ENCODE measurements at places on chromosomes 16 and 17.

DNA sequence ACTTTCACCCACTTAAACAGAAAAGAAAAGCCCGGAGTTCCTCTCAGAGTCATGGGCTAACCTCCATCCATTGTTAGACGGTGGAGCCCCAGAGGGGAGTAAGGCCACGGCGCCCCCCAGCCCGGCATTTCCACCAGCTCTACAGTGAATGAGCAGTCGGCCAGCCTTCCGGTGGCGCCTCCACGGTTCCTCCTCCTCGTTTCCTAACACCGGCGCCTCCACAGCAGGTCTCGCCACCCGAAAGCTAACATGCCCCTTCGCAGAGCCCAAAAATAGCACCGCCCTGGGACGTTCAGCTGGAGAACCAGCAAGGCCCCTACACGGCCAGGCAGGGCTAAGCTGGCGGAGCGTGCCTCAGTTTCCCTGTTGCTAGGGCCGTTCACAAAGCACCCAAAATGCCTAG is 858 bp downstream of the MMD start:
- DNase-seq = peak; percentile 61

GRCh38 chr17:58215685-58216084 is 3.4 kb downstream of the MKS1 start:
- peak; percentile 76 for DNase-seq

DNA sequence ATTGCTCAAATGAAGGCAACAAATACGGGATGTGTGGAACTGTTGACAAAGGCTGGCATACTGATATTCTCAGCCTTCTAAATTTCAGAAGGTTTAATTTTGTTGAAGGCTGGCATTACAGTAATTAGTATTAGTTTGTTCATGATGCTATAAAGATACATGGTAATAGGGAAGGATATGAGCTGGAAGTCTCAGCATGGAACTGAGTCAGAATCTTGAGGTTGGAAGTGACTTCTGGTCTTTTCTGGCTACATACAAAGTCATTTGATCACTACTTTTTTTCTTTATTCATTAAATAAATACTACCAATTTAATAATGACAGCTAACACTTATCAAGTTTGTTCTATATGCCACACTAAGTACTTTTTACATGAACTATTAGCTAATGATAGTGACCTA is 22.6 kb downstream of the RABEP1 start:
- DNase-seq = no peak

DNA sequence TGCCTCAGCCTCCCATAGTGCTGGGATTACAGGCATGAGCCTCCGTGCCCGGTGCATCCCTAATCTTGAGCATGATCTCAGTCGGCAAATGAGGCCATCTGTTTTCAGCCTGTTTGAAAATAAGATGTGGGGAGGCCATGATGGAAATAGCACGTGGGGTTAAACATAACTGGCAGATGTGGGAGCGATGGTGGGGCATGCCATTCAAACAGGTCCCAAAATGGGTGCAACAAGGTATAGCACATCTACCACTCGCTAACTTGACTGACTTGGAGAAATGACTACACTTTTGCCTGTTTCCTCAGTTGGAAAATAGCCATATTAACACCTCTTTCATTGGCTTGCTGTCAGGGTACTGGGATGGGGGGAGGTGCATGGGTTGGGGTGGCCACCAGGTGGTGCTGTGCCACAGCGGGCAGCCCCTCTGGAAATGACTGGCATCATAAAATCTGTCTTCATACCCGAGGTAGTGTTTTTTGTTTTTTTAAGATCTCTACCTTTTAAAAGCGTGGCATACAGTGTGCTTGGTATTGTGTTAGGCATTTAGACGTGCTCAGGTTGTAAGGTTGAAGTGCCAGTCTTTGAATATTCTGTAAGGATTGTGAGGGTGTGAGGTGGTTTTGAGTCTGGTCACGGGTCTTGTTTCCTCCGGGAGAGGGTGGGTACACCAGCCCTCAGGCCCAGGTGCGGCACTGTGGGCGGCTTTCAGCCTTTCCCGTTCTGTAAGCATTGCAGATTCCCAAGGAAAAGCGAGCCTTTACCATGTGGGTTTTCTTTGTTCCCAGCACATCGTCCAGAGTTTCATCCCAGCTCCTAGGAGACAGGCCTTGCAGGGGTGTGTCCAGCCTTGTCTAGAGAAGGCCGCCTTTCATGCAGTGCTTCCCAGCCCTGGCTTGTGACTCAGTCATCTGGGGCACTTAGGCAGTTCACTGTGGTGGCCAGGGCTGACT is 2.9 kb upstream of the TTYH2 start:
- peak; percentile 85 for DNase-seq

GRCh38 chr17:14690704-14691103 is 389.8 kb downstream of the HS3ST3B1 start:
- DNase-seq = no peak

GRCh38 chr16:59432896-59433295 is 698.8 kb upstream of the GOT2 start:
- DNase-seq = no peak

GRCh38 chr17:49815761-49816281 is 27.3 kb downstream of the KAT7 start:
- no peak for DNase-seq

DNA sequence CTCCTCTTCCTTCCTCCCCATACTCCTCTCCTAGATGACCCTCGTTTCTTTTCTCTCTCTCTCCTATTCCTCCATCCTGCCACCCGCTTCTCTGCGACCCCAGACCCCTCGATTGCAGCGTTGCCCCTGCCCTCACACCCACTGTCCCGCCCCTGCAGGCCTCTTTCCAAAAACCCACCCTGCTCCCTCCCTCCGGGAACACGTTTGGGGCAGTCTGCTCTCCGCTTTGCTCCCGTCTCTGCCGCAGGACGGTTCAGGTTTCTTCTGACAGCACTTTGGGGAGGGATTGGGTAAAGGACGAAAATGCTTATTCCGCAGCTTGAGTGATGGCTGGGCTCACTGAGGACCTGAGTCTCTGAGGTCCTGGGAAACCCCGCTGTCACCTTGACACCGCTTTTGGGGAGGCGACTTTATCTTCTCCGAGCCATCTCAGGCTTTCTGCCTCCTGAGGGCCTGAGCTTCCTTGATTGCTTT is 690 bp downstream of the NDE1 start:
- peak; percentile 62 for DNase-seq

DNA sequence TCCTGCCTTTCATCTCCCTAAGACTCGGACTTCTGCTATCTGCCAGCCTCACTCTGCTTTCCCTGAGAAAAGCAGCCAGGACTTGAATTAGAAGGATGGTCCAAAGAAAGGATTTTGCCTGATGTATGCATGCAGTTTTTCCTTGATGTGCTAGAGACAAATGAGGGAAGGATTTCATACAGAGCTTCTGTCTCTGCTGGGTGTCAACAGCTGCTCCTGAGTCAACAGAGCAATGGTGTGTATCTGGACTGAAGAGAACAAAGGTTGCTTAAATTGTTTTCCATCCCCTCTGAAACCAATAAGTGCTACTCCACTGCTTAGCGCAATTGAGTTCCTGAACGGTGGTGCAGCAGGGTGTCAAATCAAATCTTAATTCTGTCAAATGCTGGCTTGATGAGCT is 680.6 kb upstream of the C16orf82 start:
- no peak for DNase-seq

GRCh38 chr16:85419503-85420408 is 193.4 kb upstream of the GSE1 start:
- no peak for DNase-seq

GRCh38 chr17:71313866-71314265 is 807.0 kb upstream of the SOX9 start:
- DNase-seq = no peak

DNA sequence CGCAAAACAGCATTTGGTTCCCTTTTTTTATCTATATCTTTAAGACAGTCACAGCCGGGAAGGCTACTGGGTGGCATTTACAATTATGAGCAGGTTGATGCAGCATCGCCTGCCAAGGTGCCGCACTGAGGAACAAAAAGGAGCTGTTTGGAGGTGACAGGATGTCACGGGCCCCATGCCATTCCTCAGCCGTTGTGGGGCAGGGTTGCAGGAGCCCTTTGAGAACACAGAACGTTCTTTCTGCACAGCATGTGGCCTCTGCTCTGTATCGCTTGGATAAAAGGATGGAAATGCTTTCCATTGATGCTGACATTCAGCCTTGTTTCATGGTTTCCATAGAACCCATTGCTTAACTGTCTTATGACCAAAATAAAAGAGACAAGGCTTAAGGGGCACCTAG is 141.9 kb upstream of the CDH5 start:
- DNase-seq = peak; percentile 34

GRCh38 chr16:13315642-13316427 is 414.4 kb downstream of the SHISA9 start:
- DNase-seq = peak; percentile 40

DNA sequence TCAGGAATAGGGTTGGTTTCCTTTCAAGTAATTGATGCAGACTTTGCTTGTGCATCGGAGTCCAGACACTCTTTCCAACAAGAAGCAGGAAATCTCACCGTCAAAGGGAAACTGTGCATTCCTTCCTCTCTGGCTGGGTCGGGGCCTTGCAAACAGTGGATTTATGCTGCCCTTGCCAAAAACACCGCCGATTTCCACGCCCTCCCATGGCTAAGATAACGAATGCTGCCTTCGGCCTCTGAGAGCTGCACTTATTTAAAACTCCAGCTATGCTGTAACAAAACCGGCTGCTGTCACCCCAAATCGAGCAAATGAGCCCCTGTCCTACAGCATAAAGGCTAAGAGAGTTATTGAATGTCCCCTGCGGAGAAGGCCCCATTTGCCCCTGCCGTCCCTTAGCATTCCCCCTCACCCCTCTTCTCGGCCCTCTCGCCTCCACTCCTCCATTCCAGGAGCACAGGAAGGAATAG is 275.5 kb upstream of the IRX5 start:
- DNase-seq = peak; percentile 19

GRCh38 chr17:51319186-51319585 is 58.8 kb downstream of the UTP18 start:
- no peak for DNase-seq

DNA sequence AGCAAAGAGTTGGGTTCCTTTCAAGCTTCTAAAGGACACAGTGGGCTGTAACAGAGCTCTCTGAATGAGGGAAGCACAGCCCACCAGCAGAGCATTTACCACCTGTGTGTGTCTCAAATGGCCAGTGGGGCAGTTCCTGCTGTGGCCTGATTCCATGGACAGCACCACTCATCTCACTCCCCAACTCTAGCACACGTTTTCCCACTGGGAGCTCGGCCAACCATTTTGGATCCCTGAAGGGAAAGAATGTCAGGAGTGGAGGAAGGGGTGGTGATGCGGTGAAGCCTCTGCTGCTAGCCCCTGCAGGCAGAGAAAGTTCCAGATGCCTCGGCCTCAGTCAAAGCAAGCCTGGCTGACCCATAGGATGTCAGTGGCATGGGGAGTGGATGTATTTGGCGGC is 86.6 kb downstream of the PLXDC1 start:
- no peak for DNase-seq

DNA sequence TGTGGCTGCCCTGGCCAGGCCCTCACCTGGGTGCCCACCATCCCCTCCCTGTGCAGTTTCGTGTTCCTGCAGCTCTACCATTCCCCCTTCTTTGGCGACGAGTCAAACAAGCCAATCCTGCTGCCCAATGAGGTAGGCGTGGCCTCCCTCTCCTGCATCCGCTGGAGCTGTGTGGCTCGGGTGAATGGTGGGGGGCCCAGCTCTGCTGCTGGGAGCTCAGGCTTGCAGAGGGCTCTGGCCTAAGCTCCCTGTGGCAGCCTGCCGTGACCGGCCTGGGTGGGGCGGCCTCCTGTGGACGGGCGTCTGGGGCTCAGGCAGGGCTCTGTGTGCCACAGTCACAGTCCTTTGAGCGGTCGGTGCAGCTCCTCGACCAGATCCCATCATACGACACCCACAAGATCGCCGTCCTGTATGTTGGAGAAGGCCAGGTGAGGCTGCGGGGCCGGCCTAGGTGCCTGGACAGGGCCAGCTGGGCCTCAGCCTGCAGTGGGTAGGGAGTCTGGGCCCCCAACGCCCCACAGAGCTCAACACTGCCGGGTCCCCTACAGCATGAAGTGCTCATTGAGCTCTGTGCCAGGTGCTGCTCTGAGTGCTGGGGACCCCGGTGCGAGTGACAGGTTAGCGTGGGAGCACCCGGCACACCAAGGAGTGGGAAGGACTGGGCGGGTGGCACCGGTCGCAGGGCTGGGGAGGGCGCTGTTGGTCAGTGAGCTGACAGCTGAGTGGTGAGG is 37.3 kb downstream of the TSC2 start:
- DNase-seq = no peak

DNA sequence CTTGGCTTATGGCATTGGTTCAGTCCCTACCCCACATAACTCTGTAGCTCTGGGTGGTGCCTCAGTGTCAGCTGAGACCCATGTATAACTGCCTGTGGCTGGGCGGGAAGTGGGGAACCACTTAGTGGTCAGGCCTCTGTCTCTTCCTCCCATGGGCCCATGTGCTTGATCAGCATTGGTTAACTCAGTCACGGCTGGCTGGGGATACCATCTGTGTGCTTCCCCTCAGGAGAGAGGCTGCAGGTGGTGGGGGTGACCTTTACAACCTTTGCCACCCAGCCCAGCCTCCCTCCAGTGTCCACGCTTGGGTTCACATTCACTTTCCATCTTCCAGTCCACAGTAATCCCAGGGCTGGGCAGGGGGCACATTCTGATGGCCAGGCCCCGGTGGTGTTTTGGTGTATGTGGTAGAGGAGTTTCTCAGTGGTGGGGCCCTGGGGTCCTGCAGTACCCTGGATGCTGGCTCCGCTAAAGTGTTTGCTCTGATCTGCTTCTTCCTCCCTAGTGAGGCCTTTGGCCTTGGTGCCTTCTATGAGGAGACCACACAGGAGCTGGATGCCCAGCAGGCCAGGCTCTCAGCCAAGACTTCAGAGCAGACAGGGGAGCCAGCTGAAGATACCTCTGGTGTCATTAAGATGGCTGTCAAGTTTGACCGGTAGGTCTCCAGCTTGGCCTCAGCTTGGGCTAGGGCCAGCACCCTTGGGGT is 10.2 kb upstream of the NFATC3 start:
- DNase-seq = peak; percentile 93

DNA sequence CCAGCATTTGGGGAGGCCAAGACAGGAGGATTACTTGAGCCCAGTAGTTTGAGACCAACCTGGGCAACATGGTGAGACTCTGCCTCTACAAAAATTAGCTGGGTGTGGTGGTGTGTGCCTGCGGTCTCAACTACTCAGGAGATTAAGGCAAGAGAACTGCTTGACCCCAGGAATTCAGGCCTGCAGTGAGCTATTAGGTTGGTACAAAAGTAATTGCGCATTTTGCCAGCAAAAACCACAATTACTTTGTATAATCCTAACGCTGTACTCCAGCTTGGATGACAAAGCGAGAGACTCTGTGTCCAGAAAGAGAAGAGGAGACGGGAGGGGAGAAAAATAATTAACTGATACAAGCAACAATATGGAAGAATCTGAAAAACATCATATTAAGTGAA is 32.7 kb downstream of the YWHAE start:
- DNase-seq = no peak

- no peak for DNase-seq
Observed at GRCh38 chr16:2524339-2524938, 4.3 kb downstream of the AMDHD2 start.
